ENCODE measurements at places on chromosomes 5 and 9.

- DNase-seq: no peak
Observed at GRCh38 chr5:82018462-82018861, 46.6 kb downstream of the ATG10 start.

GRCh38 chr9:116958881-116959280 lies 271.8 kb downstream of the TRIM32 start:
- no peak for DNase-seq

DNA sequence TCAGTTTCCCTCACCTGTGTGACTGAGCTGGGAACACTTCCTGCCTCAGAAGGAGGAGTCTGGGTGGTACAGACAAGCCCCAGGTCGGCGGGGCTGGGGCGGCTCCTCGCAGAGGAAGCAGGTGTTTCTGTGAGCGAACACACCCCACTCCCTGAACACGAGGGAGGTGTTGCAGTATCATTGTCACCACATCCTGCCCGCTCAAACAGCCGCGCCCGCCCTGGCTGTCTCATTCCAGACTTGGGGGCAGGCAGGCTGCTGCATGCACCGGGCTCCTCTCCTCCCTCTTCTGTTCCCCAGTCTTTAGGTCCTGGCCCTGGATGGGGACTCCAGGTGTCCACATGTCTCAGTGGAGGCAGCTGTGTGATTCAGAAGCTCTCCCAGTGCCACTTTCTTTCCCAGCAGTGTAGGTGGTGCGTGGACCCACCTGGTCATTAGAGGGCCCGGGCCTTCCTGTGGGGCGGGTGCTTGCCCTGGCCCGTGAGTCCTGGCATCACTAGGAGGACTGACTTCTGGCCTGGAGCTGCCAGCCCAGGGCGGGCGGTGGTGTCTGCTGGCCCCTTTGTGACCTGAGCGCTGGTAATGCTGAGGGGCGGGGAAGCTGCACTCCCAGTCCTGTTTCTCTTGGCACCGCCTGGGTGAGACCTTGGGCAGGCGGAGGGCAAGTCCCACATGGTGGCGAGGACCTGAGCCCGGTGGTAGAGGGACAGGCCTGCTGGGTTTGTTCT lies 18.3 kb upstream of the PHYHD1 start:
- DNase-seq: peak; percentile 83

DNA sequence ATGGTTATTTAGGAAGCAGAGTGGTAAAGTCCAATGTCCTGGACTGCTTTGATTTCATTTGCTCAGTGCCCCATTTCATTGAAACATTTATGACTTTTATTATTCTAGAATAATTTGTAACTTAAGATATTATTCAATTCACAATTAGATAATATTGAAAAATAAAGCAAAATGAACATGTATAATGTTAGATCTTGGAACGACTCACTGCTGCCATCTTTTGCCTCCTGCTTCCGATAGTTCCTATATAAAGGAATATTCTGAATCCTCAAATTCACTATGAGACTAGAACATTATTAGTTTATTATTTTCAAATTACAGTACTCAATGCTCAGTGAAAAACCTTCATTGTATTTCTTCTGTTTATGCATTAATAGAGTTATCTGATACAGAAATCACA lies 2.3 kb upstream of the CTNND2 start:
- no peak for DNase-seq
